H1 (cell line): ENCODE measurements at places on chromosomes 12 and 14. TPM values are rescaled to one million over a fixed set of nuclear protein-coding genes. Genes with fewer than 3 reads are reported as not detected.

BMAL2 gene
- polyA plus RNA-seq = 1.8 and 3.2 TPM in 2 replicates

LACRT gene
- not detected in 2 replicates for polyA plus RNA-seq

PPP1R3E gene
- 3.5 and 4.7 TPM in 2 replicates for polyA plus RNA-seq

CRY1 gene
- 13.6 and 20.4 TPM in 2 replicates for polyA plus RNA-seq

CPSF2 gene
- polyA plus RNA-seq = 10.0 and 11.3 TPM in 2 replicates

SERPINA1 gene
- polyA plus RNA-seq = 0.06 and 0.08 TPM in 2 replicates
